ENCODE measurements at places on chromosomes 11 and 22.

GRCh38 chr11:12164061-12165014 lies 53.9 kb downstream of the MICAL2 start:
- DNase-seq: no peak

DNA sequence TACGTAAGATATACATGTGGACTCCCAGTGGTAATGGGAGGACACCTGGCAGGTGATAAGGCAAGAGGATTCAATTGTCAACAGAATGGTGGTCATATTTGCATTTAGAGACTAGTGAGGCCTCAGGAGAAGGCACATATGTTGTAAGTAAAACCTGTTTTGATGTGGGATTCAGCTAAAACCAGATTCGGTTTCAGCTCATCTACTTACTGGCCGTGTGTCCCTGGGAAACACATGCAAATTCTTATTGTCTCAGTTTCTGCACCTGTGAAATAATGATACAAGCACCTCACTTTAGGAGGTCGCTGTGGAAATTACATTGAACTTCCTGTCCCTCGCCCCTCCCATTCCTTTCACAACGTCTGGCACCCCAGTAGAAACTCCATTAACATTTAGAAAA lies 78.9 kb upstream of the FIBIN start:
- DNase-seq: no peak

DNA sequence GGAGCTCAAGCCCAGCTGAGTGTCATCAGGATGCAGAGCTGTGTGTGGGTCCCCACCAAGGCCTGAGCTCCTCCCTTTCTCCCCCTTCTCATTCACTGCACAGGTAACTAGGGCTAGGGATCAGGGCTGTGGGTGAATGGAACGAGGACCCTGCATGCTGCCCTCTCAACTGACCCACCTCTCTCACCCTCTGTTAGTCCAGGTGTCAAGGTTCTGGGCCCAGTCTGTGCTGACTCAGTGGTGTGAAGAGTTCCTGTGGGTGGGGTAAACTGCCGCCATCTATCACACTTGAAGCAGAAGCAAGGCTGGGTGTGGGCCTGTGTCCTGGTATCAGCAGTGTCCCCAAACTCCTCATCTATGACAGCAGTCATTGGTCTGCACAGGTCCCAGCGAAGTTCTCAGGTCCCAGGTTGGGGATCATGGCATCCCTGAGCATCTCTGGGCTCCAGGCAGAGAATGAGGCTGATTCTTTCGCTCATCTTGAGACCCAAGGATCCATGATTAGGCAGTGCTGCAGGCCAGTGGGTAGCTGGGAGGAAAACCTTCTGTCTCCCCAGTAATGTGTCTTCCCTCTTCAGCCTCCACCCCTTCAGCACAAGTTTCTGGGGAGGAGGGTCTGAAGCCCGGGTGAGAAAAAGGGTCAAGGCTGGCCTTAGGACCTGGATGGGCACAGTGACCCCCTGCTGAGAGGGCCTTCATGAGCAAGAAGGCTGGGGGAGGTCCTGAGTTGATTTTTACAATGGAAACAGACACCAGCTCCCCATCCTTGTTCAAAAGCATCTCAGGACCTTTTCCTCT lies 109.8 kb downstream of the ZNF280B start:
- DNase-seq: no peak

DNA sequence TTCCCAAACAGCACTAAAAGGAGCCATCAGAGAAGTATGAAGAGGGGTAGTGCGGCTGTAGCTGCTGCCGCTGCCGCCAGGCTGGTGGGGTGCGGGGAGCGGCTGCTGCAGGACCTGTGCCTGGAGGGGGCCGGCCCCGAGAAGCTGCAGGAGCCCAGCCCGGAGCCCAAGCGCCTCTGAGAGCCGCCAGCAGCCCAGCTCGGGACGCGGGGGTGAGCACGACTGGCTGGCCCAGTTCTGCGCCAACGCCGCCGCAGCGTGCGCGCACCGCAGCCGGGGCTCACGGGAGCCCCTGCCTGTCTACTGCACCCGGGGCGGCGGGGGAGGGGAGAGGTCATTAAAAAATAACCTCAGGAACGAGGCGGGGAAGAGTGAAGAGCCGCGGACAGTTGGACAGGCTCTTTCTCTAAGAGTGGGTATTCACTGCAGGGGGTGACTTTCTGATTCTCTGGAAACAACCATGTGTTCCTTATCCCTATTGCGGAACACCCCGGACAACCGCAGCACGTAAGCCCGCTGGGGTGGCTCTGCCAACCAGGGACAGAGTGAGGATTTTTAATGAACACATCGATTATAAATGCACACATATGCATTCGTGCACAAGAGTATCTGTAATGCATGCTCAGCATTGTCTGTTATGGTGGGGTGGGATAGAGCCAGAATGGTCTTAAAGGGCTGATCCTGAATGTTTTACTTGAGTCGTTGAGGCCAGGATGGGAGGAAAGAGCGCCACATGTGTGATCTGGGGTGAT lies 453 bp downstream of the GAS2 start:
- no peak for DNase-seq

DNA sequence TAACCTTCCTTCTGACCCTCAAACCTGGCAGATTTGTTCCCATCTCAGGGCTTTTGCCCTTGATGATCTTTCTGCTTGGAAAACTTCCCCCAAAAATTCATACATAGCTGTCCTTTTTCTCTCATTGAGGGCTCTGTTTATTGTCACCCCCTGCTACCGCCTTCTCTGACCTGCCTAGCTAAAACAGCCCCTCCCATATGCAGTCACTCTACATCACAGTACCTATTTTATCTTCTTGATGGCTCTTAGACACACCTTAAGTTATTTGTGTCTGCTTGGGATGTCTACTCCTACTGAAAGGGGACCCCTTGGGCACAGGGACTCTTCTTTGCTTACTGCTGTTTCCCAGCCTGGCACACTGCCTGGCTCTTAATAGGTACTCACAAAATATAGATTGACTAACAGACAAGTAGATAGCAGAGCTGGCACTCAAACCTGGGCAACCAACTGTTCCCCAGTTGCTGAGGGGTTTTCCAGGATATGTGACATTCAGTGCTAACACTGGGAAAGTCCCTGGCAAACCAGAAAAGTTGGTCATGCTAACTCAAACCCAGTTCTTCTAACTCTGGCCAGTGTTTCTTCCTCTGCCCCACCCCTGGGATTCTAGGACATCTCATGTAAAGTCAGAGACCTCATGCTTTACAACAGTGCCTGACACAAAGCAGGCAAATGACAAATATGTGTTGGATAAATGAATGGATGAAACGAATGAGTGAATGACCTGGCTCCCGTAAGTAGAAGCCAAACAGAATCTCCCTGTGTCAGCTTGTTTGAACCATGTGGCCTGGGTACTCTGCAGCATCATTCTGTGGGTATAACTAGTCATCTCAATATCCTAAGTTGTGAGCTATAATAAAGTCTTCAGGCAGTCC lies 19.8 kb upstream of the FJX1 start:
- DNase-seq: no peak

DNA sequence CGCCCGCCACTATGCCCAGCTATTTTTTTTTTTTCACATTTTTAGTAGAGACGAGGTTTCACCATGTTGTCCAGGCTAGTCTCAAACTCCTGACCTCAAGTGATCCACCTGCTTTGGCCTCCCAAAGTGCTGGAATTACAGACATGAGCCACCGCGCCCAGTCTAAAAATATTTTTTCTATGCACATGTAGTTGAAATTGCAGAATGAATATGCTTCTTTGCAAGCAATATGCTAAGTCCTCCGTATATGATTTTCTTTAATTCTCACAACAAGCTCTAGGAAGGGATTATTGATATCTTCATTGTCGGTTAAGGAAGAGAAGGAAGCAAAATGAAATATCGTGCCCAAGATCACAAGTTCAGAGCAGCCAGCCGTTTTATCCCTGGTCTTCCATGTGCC lies 30.1 kb upstream of the SYT13 start:
- no peak for DNase-seq

GRCh38 chr11:44623341-44623730 lies 57.9 kb downstream of the CD82 start:
- no peak for DNase-seq

DNA sequence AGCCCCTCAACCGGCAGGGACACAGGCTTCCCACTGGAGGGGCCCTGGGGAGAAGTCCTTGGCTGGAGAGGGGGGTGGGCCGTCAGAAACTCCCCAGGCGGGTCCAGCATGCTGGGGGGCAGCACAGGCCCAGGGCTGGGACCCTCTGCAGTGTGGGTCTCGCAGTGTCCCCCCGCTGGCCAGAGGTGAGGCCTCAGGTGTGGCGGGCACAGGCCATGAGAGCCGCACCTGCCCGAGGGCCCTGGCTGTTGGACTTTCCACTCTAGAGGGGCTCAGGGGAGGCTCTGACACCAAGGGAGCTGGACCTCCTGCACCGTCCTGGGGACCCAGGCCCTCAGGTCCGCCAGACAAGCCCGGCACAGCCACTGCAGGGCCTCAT lies 10.7 kb upstream of the PIM3 start:
- no peak for DNase-seq

DNA sequence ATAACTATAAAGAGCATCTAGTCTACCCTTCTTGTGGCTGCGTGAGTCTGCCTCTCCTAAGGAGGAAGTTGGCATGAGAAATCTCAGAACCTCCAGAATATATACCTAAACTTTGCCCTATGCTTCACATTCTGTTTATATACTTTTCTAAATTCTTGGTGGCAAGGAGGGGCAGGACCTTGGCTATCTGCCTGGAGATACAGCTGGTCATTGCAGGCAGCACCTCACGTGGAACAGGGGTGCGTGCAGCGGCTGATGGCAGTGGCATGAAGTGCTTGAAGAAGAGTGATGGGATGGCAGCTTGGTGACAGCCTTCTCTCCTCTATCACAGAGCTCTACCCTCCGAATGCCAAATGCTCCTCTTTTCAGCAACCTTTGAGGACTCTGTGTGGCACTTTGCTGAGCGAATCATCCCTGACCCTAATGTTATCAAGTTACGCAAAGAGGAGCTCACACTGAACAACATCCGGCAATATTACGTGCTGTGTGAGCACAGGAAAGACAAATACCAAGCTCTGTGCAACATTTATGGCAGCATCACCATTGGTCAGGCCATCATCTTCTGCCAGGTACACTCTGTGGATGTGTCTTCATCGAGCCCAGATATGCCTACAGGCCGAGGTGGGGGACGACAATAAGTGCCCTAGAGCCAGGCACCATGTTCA lies 12.5 kb downstream of the DDX25 start:
- no peak for DNase-seq

- DNase-seq: no peak
Measured at GRCh38 chr11:83554876-83555275, 268.7 kb upstream of the CCDC90B start.

DNA sequence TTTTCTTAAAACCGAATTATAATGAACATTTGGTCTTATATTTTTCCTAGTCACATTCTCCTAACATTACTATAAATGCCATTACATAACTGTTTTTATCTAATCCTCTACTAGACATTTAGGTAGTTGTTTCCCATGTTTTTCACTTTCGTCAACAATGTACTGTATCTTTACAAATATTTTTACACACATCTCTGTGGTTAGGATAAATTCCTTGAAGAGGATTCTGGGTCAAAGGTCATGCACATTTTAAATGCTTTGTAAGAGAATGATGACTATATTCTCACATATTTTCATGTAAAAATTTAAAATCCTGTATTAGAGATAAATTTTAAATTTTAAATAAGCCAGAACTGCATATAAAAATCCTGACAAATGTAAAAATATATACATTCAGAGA lies 61.3 kb upstream of the CLNS1A start:
- no peak for DNase-seq

DNA sequence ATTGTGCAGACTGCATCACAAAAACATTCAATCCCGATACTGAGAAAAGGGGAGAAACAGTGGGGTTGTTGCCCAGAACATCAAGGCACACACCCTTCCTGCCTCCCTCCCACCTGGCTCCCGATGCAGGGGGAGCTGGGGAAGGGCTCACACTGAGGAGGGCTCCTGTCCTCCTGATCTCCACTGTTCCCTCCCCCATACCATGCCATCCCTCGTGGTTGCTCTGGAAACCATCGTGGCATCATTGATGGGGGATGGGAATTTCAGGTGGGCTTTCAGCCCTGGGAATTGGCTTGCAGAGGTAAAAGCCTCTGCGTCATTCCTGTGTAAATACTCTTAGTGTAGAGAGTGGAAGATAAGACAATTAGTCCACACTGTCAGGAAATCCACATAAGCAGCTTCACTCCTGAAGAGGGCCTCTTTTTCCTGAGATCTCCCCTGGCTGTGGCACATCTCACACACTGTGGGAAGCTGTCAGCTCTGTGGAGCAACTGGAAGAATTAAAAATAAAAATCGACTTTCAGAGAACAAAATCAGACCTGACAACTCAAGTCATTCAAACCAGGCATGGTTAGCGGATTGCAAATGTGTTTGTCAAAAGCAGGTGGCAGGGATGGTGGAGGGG lies 176.0 kb downstream of the CHST1 start:
- no peak for DNase-seq

DNA sequence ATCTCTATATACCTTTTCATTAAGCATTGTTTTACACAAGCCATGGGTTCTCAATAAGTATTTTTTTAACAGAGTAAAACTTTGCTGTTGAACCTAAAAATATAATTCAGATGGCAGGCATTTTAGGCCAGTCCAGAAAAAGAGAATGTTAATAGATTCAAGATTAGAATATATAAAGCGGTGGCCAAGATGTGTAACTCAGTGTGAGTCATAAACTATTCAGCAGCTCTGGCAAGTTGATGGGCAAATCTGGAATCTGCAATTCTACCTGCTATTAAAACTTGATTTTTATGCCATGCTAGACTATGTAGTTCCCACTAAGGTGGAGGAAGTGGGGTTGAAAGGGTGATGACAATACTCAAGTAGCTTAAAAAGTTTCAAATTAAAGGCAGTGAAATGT lies 45.4 kb downstream of the CASP12 start:
- no peak for DNase-seq

- DNase-seq: no peak
Measured at GRCh38 chr11:107413352-107413751, 44.3 kb downstream of the CWF19L2 start.

GRCh38 chr11:12416552-12416951 lies 39.2 kb downstream of the PARVA start:
- no peak for DNase-seq

GRCh38 chr11:13958641-13959400 lies 3.7 kb upstream of the SPON1 start:
- DNase-seq: no peak

GRCh38 chr11:6321356-6321755 lies 1.1 kb upstream of the CAVIN3 start:
- no peak for DNase-seq

All from HTR-8/SVneo (cell line).